ENCODE measurements at places on chromosomes 3 and 15.

GRCh38 chr3:65833761-65834505 lies 204.8 kb downstream of the MAGI1 start:
- no peak for DNase-seq

GRCh38 chr15:101361418-101361817 lies 66.4 kb upstream of the SNRPA1 start:
- DNase-seq = no peak

GRCh38 chr3:170076715-170077238 lies 39.0 kb downstream of the GPR160 start:
- DNase-seq = no peak

DNA sequence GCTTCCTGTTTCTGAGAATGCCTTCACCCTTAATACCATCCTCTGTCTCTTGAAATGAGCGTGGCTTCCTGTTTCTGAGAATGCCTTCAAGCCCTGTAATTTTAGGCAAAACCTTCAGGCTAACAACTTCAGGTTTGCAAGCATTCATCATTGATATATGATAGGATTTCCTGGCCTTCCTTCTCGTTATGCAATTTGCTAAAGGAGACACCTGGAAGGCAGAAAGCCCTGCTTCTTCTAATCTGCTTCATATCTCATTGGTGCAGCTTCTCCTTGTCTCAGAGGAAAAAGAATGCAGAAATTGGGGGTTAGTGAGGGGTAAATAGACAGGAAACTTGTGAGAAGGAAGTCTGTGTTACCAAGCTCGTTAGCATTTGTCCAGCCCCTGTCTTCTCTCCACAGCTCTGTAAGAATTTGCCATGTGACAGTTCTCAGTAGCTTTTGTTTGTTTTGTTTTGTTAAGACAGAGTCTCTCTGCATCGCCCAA lies 7.3 kb downstream of the ARL6IP5 start:
- peak; percentile 60 for DNase-seq

GRCh38 chr3:170056710-170057454 lies 19.1 kb downstream of the GPR160 start:
- DNase-seq = no peak

- DNase-seq = no peak
Measured at GRCh38 chr15:35061161-35061824, 23.8 kb downstream of the NANOGP8 start.

GRCh38 chr3:47333907-47334306 lies 46.9 kb upstream of the PTPN23 start:
- no peak for DNase-seq

DNA sequence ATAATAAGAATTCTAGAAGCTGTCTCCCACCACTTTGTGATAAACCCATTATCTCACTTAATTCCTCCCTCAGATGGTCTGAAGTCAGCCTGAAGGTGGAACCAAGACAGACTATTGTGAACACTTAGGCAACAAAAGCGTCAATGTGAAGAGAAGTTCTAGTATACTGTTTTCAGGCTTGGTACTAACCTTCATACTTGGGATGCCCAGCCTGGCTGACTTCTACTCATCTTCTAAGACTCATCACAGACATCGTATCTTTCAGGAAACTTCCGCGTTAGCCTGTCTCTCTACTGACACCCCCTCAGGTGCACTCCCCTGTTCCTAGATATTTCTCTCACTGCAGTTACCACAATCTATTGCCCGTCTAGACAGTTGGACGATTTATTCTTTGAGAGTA lies 201.2 kb downstream of the SATB1 start:
- DNase-seq = no peak

DNA sequence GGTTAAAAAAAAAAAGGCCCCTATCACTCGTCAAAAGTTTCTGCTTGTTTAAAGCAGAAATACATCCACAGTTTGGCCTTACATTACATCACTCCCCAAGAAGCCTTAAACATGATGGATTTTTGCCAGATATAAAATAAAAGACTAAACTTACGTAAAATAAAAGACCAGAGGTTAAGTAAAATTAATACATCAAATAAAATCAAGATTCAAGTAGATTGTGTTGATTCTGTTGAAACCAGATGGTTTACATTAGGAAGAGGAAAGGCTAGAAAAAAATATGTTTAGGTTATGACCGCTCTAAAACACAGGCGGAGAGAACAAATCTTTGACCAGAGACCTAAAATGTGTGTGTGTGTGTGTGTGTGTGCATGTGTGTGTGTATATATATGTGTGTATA lies 104.1 kb downstream of the DUT start:
- DNase-seq = no peak

DNA sequence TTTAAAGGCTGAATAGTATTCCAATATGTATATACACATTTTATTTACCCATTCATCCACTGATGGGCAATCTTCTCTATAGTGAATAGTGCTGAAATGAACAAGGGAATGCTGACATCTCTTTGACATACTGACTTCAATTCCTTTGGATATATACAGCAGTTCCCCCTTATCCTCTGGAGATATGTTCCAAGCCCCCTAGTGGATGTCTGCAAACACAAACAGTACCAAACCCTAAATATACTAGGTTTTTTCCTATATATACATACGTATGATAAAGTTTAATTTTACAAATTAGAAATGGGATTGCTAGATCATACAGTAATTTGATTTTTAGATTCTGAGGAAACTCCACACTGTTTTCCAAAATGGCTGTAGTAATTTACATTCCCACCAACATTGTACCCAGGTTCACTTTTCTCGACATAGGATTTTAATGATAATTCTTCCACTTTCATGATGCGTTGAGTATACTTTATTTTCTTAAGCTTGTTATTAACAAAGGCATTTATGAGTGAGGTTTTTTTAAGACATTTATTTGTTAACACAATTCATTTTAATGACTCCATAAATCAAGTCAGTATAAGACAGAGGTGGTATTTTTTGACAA lies 38.2 kb downstream of the VPS13C start:
- no peak for DNase-seq

- no peak for DNase-seq
Measured at GRCh38 chr15:51766341-51766740, 14.9 kb downstream of the TMOD2 start.

- DNase-seq = no peak
Measured at GRCh38 chr3:52205727-52206372, 7.9 kb downstream of the ALAS1 start.

GRCh38 chr3:159866201-159866746 lies 122.4 kb upstream of the IL12A start:
- DNase-seq = no peak

- no peak for DNase-seq
Measured at GRCh38 chr3:167030082-167030725, 349.9 kb downstream of the ZBBX start.

GRCh38 chr15:37028625-37029296 lies 71.6 kb downstream of the MEIS2 start:
- no peak for DNase-seq

DNA sequence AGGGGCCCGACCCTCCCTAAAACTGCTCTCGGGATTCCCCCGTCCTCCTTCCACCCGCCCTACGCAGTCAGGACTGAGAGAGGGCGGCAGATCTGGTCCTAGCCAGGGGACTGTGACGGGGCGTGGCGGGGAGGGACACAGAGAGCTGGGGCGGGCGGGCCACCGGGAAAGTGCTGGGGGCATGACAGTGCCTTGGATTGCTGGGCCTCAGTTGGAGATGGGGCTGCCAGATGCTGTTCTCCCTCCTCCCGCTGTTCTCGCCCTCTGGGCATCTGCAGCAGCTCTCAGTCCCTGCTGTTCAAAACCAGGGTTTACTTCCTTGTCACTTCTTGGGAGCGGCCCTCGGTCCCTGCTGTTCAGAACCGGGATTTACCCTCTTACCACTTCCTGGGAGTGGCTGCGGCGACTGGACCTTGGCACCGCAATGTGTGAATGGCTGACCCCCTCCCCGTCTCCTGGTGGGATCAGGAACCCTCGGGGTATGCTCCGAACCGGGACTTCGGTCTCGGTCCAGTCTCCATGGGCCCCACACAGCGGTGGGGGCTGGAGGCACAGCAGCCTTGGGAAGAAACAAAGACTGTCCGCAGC lies 1.8 kb upstream of the RPP25 start:
- no peak for DNase-seq

GRCh38 chr3:99651531-99651930 lies 13.1 kb downstream of the COL8A1 start:
- DNase-seq = no peak

- no peak for DNase-seq
Measured at GRCh38 chr3:46930945-46931403, 45.6 kb downstream of the CCDC12 start.

DNA sequence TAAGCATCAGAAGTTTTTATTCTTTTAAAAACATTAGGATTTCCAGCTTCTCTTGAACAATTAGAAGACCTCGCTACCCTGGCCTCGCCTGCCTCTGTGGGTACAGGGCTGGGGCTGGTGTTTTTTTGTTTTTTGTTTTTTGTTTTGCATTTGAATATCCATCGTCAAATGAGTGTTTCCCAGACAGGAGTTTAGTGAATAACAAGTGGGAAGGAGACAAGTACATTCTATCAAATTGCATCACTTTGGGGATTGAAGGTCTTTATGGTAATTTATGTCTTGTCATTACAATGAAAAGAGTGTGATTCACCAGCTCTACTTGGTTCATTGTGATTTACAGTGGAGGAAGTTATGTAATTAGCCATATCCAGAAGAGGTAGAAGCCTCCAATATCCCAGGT lies 161.1 kb upstream of the UBE2E1 start:
- no peak for DNase-seq

GRCh38 chr15:65862682-65863081 lies 6.6 kb upstream of the RAB11A start:
- peak; percentile 74 for DNase-seq

GRCh38 chr15:64633332-64633731 lies 142.1 kb downstream of the RBPMS2 start:
- no peak for DNase-seq

DNA sequence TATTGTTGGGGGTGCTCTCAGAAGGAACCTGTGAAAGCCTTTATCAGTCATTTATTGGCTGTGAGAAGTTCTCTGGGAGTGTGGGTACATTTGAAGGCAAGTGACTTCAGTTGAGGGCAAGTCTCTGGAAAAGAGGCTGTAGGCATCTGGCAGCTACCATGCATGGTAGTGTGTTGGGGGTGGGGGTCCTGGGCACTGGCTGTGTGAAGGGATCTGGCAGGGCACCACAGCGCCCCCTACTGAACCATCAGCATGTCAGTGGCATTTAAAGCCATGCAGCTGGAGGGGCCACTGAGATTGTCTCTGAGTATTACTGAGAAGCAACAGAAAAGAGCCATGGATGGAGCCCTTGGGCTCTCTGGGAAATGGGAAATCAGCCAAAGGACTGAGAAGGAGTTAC lies 30.6 kb downstream of the CRTAP start:
- peak; percentile 12 for DNase-seq

GRCh38 chr3:13872451-13872850 lies 7.4 kb downstream of the WNT7A start:
- DNase-seq = no peak

- DNase-seq = no peak
Measured at GRCh38 chr15:48001393-48002039, 119.3 kb upstream of the SLC24A5 start.

- DNase-seq = no peak
Measured at GRCh38 chr3:157578181-157578580, 75.0 kb upstream of the VEPH1 start.

GRCh38 chr3:59006634-59007517 lies 42.9 kb downstream of the CFAP20DC start:
- DNase-seq = no peak

GRCh38 chr15:92014281-92015030 lies 160.9 kb downstream of the SLCO3A1 start:
- DNase-seq = no peak

GRCh38 chr3:70856414-70857162 lies 544.1 kb upstream of the MDFIC2 start:
- no peak for DNase-seq

DNA sequence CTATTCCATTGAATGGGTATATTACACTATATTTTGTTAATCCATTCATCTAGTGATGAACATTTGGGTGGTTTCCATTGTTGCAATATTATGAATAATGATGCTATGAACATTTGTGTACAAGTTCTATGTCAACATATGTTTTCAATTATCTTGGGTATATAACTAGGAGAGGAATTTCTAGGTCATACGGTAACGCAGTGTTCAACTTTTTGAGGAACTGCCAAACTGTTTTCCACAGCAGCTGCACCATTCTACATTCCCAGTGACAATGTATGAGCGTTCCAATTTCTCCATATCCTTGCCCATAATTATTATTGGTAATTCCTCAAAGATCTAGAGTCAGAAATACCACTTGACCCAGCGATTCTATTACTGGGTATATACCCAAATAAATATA lies 24.1 kb upstream of the RORA start:
- DNase-seq = no peak

DNA sequence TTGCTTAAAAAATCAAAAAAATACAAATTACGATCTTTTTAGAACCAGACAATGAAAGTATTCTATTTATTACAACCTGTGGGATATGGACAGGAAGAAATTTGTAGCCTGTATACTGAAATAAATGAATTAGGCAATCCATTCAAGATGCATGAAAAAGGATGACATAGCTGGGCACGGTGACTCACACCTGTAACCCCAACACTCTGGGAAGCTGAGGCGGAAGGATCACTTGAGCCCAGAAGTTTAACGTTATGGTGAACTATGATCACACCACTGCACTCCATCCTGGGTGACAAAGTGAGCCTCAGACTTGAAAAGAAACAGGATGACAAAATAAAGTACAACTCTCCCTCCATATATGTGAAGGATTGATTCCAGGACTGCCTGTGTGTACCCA lies 74.1 kb downstream of the MSL2 start:
- DNase-seq = no peak

DNA sequence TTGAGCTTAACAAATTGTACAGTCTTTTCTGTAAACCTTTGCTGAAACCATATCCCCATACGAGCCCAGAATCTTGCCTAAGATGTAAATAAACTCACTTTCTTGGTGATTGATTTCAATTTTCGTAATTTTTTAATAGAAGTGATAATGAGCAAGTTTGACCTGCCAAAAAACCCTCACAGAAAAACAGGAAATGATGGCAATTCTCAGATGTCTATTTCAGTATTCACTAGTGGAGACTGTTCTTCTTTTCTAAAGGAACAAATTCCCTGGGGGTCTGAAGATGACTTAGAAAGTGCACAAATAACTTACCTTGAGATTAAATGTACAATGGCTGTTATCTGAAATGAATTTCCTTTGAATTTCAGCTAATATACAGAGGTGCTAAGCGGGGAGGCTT lies 116.5 kb upstream of the CMC1 start:
- DNase-seq = no peak

DNA sequence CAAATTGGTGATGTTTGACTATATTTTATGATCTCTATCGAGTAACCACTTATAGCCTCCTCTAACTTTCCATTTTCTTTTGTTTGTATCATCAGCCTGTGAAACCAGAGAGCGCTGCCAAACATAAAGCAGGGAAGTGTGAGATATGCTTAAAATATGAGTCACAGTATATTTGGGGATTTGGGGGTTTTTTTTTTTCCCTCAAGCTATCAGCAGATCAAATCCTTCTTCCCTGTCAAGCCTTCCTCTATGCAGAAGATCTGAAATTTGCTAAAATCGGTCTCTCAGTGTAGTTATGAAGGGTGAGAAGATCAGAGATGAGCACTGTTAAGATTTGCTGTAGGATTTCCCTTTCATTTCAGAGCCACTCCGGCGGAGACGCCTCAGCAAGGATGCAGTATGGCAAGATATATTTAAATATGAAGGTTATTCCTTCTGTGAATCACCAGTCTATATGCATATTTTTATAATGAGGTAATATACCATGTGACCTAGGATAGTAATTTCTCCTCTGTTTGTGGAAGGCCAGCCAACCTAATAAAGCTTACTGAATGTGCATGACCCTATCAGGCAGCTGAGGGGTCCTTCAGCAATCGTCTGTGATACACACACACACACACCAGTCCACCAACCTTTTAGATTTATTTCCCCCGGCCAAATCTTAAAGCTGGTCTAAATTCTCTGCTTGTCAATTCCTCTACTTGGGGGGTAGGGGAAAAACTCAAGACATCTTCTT lies 474.1 kb downstream of the FOXP1 start:
- DNase-seq = no peak
